ENCODE measurements at places on chromosomes 2 and 18.

DNA sequence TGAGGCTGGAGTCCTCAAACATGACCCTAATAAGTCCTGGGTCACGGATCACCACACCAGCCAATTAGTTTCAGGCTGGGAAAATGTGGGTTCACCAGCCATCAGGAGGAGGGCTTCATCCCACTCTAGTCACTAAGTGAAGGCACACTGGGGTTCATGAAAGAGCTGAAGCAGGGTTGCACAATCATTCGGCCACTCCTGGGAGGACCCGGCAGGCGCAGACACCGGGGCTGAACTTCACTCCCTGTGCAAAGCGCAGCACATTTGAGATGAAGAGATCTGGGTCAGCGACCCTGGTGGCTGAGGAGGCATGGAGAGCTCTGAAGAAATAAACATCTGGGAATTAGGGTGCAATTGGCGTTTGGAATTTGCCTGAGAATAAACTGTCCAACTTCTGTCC is 684.4 kb upstream of the SALL3 start:
- no peak for DNase-seq

DNA sequence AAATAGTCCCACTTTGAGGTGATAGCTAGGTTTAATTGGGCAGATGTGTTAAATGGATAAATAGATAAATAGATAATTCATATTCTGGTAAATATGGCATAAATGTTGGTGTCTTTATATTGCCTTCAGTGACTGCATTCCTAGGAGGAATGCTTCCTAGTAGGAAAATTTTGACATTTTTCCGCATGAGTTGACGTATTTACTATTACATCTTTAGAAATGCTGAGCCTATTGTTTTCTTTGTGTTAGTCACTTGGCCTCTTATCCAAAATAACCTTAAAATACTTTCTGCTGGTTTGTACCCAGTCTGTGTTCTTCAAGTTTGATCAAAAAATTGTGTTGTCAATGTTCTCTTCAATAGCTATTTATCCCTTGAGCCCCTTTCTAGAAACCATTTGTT is 495.6 kb upstream of the ZEB2 start:
- peak; percentile 50 for DNase-seq

GRCh38 chr2:211867845-211868451 is 670.7 kb downstream of the ERBB4 start:
- peak; percentile 43 for DNase-seq

DNA sequence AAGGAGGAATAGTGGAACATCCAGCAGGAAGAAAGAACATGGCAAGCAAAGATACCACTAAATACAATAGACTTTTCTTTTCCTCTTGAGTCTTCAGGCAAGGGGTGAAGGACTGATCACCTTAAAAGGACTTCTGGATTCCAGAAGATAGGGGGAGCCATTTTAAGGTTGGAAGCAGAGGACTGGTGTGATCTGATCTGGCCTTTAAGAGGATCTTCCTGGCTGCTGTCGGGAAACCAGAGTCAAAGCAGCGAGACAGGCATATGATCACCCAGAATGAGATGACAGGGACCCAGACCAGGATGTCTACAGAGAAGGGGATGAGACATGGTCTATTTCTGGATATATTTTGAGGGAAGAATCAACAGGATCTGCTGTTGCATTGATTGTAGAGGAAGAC is 558.0 kb downstream of the STK39 start:
- DNase-seq, result no peak

GRCh38 chr2:128473175-128474035 is 154.7 kb upstream of the HS6ST1 start:
- peak; percentile 77 for DNase-seq

DNA sequence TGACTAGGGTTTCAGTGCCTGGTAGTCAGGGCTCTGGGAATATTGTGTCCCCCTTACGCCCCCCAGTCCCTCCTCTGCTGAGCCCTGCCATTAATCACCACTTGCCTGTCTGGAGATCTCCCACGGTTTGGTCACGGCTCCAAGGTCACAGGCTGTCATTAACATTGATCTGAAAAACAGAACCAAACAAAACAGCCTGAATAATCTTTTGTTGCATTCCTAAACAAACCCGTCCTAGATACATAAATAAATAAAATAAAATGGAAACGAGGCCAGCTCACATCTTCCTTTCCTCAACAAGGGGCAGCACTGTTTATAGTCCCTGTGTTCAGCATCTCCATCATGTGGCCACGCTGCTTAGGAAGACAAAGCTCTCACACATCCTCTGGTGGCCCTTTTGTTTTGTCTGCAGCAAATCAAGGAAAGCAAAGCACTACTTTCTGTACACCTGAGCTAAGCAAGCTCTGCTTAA is 282.8 kb downstream of the AGPS start:
- no peak for DNase-seq

GRCh38 chr2:29715655-29716054 is 205.7 kb downstream of the ALK start:
- no peak for DNase-seq

DNA sequence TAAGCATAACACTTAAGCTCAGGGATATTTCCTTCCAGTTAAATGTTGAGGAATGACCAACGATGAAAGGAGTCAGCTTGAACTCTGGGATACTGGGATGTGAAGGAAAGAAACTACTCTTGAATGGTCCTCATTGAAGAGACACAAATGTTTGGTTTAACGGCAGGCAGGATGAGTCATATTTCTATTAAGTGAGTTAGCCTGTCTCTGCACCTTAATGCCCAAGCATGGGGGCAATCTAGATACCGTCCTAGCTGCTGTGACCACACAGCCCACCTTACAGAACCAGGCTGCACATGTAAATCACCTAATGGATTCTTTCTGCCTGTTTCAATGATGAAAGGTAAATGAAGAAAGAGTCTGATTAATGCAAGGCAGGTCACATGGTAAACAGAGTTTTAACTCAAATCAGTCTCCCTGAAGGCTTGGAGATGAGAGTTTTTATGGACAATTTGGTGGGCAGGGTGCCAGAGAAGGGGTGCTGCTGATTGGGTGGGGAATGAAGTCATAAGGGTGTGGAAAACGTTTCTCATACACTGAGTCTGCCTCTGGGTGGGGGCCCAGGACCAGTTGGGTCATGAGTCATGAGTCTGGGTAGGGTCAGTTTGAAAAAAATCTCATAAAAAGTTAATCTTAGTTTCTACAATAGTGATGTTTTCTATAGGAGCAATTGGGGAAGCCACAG is 144.6 kb upstream of the MMADHC start:
- peak; percentile 56 for DNase-seq

DNA sequence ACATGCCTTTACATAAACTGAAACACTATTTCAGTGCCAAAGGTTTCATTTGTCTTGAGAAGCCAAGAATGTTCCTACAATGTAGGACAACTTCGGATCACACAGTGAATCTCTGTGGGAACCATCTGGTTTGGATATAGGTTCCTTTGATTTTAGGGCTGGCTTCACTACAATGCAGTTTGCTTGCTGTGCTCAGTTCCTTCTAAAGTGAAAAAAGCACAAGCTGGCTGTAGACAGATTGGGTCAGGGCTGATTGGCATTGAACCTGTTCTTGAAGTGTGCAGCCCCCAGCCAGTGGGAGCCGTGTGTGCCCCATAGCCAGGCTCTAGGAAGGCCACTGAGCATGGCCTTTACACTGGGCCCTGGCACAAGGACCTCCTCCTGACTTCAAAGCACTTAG is 167.9 kb upstream of the HNRNPA3 start:
- DNase-seq, result no peak

- DNase-seq, result no peak
These were observed 590.3 kb upstream of the CNTNAP5 start for GRCh38 chr2:123434546-123435395.

DNA sequence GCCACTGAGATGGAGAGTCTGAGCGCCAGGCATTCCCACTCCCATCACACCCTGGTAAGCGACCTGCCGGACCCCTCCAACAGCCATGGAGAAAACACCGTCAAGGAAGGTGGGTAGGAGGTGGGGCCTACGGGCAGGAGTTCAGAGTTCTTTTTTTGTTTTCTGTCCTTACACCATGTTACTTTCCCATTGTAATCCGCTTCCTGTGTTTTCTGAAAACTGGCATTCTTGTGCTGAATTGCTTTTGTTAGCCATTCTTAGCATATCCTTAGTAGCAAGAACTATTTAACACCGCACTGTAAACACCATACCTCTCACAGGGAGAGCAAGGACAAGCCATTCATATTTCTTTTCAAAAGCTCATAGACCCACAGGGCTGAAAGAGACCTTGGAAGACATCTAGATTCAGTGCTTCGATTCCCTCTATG is 46.2 kb downstream of the UNC80 start:
- DNase-seq, result no peak

GRCh38 chr2:182066400-182067087 is 80.9 kb downstream of the PPP1R1C start:
- DNase-seq, result peak; percentile 94

- no peak for DNase-seq
These were observed 271.7 kb downstream of the ASXL3 start for GRCh38 chr18:33849731-33850130.

DNA sequence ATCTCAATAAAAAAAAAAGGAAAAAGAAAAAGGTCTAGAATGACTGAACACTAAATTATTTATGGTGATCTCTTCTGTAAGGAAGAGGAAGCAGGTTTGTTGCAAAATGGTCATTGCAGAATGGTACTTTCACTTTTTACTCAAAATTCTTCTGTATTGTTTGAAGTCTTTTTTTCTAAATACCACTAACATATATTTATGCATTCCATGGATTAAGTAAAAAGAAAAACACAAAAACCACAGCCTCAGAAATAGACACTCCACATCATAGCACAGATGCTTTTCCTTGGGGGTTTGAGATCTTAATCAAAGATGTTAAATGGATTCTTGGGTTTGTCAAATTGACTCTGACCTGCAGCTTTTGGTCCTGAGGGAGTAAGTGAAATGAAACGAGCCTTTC is 47.4 kb downstream of the RHOB start:
- peak; percentile 39 for DNase-seq

- no peak for DNase-seq
These were observed 13.2 kb downstream of the HEATR5B start for GRCh38 chr2:37070931-37071330.

DNA sequence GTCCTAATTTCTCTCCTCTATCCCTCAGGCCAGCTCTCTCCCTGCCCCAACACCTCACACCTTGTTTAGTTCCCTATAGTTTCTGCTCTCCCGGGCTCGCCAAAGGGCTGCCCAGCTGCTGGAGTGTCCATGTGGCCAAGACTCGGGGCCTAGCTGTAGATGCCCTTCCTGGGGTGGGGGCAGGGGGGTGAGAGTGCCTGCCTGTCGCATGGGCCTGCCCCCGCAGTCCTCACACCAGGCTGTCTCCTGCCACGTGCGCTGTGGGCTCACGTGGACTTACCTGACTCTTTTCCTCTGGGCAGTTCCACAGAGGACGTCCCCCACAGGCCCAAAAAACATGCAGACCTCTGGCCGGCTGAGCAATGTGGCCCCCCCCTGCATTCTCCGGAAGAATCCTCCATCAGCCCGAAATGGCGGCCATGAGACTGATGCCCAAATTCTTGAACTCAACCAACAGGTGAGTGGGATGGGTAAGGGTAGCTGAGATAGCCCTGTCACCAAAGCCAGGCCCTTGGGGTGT is 7.4 kb upstream of the TMEM214 start:
- no peak for DNase-seq

DNA sequence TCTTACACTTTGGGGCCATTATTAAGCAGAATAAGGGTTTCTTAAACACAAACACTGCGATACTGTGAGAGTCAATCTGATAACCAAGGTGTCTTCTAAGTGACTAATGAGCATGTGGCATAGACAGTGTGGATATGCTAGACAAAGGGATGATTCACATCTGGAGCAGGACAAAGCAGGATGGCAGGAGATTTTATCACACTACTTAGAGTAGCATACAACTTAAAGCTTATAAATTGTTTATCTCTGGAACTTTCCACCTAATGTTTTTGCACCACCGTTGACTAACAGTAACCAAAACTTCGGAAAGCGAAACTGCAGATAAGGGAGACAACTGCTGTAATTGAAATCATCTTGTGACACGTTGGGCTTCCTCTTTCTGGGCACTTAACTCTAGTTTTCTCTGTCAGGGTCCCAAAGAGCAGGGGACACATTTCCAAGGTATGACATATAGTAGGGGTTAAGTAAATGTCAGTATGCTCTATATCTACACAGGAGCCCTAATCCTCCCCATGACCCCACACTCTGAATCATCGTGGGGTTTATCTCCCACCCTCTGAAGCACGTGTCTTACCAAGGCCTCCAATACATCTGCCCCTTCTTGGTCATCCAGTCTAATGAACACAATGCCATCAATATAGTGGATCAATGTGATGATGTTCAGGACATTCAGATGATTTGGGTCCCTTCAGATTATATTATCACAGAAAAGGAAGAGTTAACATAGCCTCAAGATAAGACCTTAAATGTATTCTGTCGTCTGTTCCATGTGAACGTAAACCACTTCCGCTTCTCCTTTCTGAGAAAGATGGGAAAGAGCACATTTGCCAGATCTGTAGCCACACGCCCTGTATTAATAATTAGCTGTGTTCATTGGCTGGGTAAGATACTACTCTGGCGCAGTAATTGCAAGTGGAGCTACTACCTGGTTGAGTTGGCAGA is 78.7 kb downstream of the FTCDNL1 start:
- DNase-seq, result no peak

GRCh38 chr2:150260636-150261035 is 226.8 kb downstream of the RND3 start:
- DNase-seq, result no peak

DNA sequence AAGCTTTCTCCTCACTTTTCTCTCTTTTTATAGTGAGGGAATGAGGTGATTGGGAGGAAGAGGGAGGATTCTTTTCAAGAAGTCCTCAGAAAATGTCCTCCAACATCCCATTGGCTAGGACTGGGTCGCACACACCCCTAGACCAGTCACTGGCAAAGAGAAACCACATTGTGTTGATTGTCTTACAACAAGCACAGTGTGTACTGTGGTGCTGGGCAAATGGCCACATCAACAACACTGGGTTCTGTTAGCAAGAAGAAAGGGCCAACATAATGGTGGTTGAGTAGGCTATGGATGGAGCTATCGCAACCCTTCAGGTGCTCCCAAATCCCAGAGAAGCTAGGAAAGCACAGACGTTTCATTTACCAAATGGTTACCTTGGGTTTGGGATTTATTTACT is 18.7 kb upstream of the PTPN4 start:
- no peak for DNase-seq

DNA sequence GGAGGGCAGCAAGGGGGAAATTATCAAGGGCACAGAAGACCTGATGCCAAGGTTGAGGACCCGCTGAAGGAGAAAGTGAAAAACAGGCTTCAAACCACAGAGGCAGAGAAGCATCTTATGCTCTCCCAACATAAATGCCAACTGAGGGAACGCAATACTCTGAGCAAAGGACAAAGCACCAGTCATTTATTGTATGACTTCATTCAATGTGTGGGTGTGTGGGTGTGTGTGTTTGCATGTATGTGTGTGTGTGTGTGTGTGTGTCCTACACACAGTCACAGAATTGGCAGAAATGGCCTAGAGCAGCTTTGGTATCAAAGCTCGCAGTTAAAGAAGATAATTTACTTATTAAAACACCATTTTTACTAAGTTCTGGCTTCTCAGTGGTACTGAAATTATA is 51.4 kb downstream of the UXS1 start:
- DNase-seq, result no peak

GRCh38 chr2:239639421-239640185 is 238.8 kb upstream of the HDAC4 start:
- no peak for DNase-seq

GRCh38 chr2:44226753-44227152 is 48.5 kb upstream of the SLC3A1 start:
- no peak for DNase-seq

GRCh38 chr2:157874997-157875640 is 1.0 kb downstream of the ACVR1 start:
- peak; percentile 82 for DNase-seq

Measured in fibroblast of pulmonary artery (primary cell).